Myocyte (in vitro differentiated cells): ENCODE measurements at places on chromosomes 13 and 19.

GRCh38 chr19:670609-671075 lies 5.5 kb upstream of the FSTL3 start:
- DNase-seq, result no peak

GRCh38 chr19:39829702-39830275 lies 4.2 kb downstream of the DYRK1B start:
- DNase-seq, result no peak

DNA sequence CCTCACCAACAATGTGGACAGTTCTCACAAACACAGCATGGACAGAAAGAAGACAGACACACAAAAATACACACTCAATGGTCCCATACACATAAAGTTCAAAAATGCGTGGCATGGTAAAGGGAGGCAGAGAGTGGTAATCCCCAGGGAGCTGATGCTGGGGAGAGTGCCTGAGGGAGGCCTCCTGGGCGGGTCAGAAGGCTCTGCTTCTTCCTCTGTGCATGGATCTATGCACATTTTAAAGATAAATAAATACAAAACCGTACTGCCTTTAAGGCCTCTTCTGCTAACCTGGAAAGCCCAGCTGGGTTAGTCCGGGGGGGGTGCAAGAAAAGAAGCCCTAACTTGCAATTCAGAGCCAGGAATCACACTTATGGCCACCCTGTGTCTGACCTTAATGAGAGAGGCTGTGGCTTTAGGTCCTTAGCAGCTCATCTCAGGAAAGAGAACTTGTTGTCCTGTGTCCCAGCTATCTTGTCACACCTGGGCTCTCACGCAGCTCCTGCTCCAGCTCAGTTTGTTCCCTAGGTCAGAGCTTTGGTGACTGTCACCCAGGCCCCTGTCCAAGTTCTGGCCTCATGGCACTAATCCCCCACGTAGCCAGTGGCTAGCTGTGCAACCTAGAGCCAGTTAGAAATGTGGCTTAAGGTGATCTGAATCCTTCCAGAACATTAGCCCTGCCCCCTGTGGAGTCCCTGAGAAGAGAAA lies 28.5 kb downstream of the POP4 start:
- DNase-seq, result no peak

- no peak for DNase-seq
Measured at GRCh38 chr13:107516517-107516916, 698.8 kb downstream of the LIG4 start.

DNA sequence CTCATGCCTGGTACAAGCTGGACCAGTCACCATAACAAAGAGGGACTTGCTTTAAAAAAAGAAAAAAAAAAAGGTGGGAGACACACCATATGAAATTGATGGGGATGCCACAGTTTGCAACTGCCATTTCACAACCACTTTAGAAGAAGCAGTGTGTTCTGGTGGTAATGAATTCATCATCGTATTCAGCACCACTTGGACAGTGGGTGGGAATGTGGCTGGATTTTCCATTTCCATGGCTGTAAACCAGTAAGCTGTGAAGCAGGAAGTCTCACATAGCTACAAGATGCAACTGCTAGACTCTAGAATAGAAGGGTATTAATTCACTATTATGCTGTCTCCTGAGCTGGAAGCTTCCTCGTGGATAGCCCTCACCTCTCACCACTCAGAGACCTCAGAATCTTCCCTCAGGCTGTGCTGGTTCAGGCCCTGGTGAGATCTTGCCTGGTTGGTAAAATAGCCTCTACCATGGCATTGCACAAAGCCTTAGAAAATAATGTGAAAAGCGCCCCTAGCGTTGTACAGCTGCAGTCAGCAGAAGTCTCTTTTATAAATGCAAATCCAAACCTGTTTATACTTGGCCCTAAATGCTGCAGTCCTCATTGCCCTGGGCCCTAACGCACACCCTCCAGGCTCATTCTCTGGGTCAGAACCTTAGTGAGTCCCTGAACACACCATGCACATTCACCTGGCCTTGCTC lies 150.7 kb downstream of the KCTD15 start:
- no peak for DNase-seq

- no peak for DNase-seq
Measured at GRCh38 chr19:12715929-12716328, 7.8 kb downstream of the TNPO2 start.

DNA sequence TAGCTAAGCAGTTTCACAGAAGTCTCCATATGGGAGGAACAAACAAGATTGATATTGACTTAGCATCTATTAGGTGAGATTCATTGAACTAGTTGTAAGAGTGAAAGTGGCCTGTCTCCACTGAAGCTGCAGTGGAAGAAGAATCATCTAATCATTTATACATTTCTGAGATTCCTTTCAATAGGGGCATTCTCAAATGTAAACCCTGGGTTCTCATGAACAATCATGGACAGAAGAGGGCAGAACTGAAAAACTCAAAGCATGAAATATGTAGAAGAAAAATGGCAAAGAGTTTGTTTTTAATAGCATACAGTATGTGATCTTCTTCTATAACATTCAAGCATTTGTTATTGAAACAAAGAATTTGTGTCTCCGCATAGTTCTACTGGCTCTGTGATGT lies 17.6 kb upstream of the POSTN start:
- no peak for DNase-seq

- no peak for DNase-seq
Measured at GRCh38 chr13:21389124-21389523, 70.0 kb downstream of the ZDHHC20 start.

DNA sequence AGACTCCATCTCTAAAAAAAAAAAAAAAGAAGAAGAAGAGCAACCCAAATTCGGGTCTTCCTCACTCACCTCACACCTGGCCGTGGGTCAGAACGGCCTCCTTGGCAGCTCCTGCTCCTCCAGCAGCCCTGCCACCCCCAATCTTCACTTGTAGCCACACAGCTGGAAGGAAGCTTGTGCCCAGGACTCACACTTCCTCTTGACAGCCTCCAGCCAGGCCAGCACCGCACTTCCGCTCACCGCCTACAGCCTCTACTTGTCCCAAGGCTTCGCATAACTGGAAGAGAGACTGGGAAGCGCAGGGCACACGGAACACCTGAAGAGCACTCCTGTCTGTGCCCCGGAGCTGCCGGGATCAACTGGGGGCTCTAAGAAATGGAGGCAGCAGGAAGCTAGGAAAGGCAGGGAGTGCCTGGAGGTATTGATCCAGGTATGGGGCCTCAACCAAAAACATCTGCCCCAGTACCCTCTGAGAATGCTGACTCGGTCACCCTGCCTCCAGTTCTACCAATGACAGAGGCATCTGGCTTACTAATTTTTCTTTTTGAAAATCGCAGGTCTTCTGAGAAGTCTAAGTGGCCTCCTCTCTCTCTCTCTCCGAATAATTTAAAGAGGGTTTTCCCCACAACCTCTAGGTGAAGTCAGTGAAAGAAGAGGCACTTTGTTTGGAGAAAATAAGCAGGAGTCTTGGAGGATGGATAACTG lies 31.1 kb upstream of the ATP12A start:
- DNase-seq, result no peak

- DNase-seq, result peak; percentile 47
Measured at GRCh38 chr13:98466634-98467236, 110.2 kb downstream of the STK24 start.

GRCh38 chr13:91292630-91293221 lies 54.8 kb upstream of the MIR17HG start:
- peak; percentile 60 for DNase-seq

GRCh38 chr13:96960379-96960778 lies 33.9 kb downstream of the OXGR1 start:
- no peak for DNase-seq

DNA sequence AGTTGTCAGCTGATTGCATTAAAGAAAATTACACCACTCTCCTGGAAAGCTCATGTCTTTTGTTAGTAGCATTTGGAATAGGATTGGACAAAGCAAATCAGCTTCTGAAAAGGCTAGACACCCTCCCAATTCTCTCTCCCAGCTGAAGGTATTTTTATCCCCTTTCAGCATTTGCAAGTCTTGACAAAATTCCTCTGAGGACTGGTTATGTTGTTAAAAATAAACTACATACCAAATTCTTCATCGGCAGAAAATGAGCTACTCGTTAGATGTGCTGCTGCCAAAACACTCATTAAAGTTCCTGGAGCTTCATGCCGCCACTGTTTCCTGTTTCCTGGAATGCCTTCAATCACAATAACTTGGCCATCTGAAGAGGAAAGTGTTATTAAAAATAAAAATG lies 37.1 kb downstream of the UTP14C start:
- peak; percentile 58 for DNase-seq

DNA sequence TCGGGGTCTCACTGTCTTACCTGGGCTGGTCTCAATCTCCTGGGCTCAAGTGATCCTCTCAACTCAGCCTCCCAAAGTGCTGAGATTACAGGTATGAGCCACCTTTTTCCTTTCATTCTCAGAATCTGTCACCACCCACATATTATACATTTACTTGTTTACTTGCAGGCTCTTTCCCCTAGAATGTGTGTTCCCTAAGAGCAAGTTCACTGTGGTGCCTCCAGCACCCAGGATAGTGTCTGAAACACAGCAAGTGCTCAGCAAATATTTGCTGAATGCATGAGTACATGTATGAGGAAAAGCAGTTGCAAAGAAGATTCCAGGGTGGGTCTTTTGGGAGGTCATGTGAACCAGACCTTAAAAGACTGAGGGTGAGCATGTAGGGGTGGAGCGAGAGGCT lies 96.8 kb downstream of the RGCC start:
- DNase-seq, result no peak

GRCh38 chr13:66344805-66345517 lies 885.2 kb downstream of the PCDH9 start:
- DNase-seq, result peak; percentile 41

GRCh38 chr13:100160450-100160849 lies 71.6 kb downstream of the PCCA start:
- DNase-seq, result no peak

GRCh38 chr19:41123716-41124294 lies 9.6 kb downstream of the CYP2F1 start:
- DNase-seq, result no peak

GRCh38 chr19:2173388-2173766 lies 9.6 kb downstream of the DOT1L start:
- no peak for DNase-seq

- DNase-seq, result no peak
Measured at GRCh38 chr19:19271828-19272599, 1.1 kb downstream of the TM6SF2 start.

- DNase-seq, result no peak
Measured at GRCh38 chr19:57759096-57759495, 10.4 kb upstream of the ZNF586 start.

GRCh38 chr13:42219051-42219450 lies 52.9 kb upstream of the AKAP11 start:
- no peak for DNase-seq

- DNase-seq, result no peak
Measured at GRCh38 chr13:80334597-80335260, 6.2 kb downstream of the SPRY2 start.

DNA sequence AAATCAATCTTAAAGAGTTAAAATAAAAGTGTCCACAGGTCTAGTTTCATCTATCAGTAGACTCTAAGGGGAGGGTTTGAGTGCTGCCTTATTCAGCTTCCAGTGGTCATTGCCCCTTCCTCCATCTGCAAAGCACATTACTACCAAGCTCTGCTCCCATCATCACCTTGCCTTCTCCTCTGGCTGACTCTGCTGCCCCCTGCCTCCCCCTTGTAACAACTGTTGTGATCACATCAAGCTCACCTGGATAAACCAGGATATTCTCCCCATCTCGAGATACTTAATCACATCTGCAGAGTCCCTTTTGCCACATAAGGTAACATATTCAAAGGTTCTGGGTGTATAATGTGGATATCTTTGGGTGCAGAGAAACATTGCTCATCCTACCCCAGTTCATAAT lies 43.3 kb upstream of the GPC6 start:
- DNase-seq, result no peak
